ENCODE measurements at places on chromosomes 3 and 15.
A peak's percentile ranks its signal among the peaks of the same experiment; 100 is the strongest.

DNA sequence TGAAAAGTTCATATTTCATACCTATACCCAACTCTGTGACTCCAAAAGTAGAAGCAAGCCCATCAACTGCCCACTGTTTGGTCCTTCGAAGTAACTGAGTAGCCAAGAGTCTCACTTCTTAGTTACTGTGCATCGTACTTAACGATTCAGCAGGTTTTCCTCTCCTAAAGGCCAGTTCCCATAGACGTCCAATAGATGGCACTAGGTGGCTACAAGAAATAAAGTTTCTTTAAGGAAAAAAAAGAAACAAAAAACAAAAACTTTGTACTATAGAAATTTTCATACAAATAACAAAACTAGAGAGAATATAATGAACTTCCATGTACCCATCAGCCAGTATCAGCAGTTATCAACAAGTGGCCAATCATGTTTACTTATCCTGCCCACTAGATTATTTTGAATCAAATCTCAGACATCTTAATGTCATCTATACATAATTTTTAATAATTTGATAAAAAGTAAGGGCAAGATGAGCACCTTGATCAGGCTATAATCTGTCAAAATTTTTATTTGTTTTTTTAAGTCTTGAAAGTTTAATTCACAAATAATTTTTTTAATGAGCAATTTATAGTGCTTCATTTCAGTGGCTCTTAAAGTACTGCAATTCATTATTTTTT, 63.8 kb upstream of the ACP3 start:
- H3K36me3 ChIP-seq, result no peaks in the 10 kb centered on the region
- DNase-seq, result peak; percentile 87
- H3K4me3 ChIP-seq, result no peak overlapping the region
- H3K4me1 ChIP-seq, result no peaks in the 10 kb centered on the region
- H3K27me3 ChIP-seq, result no peaks in the 10 kb centered on the region
- no peak overlapping the region for H3K27ac ChIP-seq

- H3K4me1 ChIP-seq, result no peaks in the 10 kb centered on the region
- no peaks in the 10 kb centered on the region for H3K36me3 ChIP-seq
- no peak for DNase-seq
- no peak overlapping the region for H3K27ac ChIP-seq
These were observed 1.4 kb downstream of the CNTN3 start for GRCh38 chr3:74613060-74613459.

GRCh38 chr3:104977719-104978118, 389.0 kb upstream of the ALCAM start:
- H3K4me1 ChIP-seq, result no peaks in the 10 kb centered on the region
- H3K27ac ChIP-seq, result no peak overlapping the region
- H3K4me3 ChIP-seq, result no peak overlapping the region
- H3K36me3 ChIP-seq, result no peaks in the 10 kb centered on the region
- H3K27me3 ChIP-seq, result no peaks in the 10 kb centered on the region

GRCh38 chr3:123352134-123352554, 96.7 kb downstream of the ADCY5 start:
- no peaks in the 10 kb centered on the region for H3K4me1 ChIP-seq
- no peak overlapping the region for H3K4me3 ChIP-seq
- H3K27me3 ChIP-seq, result no peaks in the 10 kb centered on the region
- no peaks in the 10 kb centered on the region for H3K36me3 ChIP-seq
- H3K27ac ChIP-seq, result no peak overlapping the region

DNA sequence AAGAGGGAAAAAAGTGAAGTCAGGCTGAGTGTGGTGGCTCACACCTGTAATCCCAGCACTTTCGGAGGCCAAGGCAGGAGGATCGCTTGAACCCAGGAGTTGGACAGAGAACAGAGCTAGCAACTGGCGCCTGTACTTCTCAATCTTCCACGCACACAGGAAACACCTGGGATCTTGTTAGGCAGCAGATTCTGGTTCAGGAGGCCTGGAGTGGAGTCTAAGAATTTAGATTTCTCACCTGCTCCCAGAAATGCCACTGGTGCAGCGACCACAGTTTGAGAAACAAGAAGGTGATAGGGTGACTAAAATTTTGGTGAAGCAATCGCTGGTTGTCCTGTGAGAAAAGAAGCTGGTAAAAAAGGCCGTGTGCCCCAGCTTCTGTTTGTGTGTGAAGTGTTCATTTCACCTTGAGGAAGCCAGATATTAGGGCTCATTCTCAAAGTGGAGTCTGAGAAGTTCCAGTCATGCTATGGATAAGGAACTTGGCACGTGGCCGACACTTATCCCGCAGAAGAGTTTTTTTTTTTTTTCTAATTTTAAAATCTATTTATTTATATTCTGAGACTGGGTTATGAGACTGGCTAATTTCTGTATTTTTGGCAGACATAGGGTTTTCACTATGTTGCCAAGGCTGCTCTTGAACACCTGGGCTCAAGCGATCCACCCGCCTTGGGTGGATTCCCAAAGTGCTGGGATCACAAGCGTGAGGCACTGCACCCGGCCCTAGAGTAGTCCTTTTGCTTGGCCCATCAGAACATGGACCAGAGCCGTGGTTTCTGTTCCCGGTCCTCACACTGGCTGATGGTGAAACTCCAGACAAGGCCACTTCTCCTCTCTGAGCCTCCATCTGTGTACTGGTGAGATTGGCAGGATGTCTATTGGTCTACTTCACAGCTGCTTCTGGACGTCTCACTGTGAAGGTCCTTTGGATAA, 324.6 kb upstream of the PROK2 start:
- H3K27me3 ChIP-seq, result no peaks in the 10 kb centered on the region
- no peak overlapping the region for H3K4me3 ChIP-seq
- DNase-seq, result no peak
- no peaks in the 10 kb centered on the region for H3K4me1 ChIP-seq

DNA sequence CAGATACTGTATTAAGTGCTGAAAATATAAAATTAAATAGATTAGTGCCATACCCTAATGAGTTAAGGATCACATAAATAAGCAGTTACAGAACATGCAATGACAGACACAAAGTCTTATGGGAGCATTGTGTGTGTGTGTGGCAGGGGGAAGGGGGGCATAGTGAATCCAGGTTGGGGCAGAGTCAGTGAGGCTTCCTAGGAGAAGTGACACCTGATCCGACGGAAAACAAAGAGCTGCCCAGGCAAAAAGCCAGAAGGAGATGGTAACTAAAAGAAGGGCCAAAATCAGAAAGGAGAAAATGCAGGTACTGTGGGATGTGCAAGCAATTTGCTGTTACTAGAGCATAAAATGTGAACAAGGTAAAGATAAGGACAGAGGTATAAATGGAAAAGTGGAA, 80.1 kb upstream of the CHRM5 start:
- peak; percentile 38 for DNase-seq
- H3K4me1 ChIP-seq, result no peaks in the 10 kb centered on the region
- H3K27ac ChIP-seq, result no peak overlapping the region

DNA sequence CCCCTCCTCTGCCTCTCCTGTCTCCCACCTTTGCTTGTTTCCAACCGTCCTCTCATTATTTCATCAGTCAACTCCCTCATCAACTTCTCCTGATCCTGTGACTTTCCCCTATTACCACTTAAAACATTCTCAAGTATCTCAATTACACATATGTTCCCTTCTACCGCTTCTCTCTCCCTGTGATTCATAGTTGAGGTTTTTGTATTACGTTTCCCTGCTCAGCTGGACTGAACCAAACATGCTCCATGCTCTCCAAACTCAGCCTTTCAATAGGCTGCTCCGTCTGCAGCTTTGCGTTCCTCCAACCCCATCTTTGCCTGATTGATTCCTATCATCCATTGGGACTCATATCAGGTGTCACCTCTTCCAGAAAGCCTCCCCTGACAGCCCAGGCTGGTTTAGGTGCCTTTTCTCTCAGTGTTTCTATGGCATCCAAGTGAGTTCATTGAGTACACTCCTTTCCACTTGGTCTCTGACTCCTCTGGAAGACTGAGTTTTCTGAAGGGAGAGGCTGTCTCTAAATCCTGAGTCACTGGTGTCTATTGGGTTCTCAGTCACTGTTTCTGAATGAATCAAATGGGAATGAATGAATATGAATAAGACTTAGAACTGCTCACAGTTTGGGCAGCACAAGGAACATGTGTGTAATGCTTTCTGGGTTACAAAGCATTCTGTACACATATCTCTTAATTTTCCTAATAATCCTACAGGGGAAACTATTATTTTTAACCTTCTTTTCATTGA, 56.4 kb downstream of the PLD1 start:
- no peak for DNase-seq
- no peaks in the 10 kb centered on the region for H3K36me3 ChIP-seq
- H3K4me3 ChIP-seq, result no peak overlapping the region
- H3K27me3 ChIP-seq, result no peaks in the 10 kb centered on the region

- H3K4me3 ChIP-seq, result no peak overlapping the region
- no peaks in the 10 kb centered on the region for H3K27me3 ChIP-seq
- DNase-seq, result no peak
- H3K36me3 ChIP-seq, result no peaks in the 10 kb centered on the region
These were observed 2.2 kb downstream of the TAGLN3 start for GRCh38 chr3:112000966-112001365.

GRCh38 chr3:41350441-41350840, 151.1 kb downstream of the CTNNB1 start:
- H3K36me3 ChIP-seq, result no peaks in the 10 kb centered on the region
- no peaks in the 10 kb centered on the region for H3K27me3 ChIP-seq
- H3K4me3 ChIP-seq, result no peak overlapping the region
- DNase-seq, result no peak
- H3K4me1 ChIP-seq, result peaks cover 2% of the 10 kb centered on the region
- H3K27ac ChIP-seq, result no peak overlapping the region

- H3K4me1 ChIP-seq, result peaks cover 6% of the 10 kb centered on the region
- H3K4me3 ChIP-seq, result no peak overlapping the region
- no peaks in the 10 kb centered on the region for H3K36me3 ChIP-seq
- H3K27ac ChIP-seq, result no peak overlapping the region
These were observed 7.1 kb upstream of the SLC30A4 start for GRCh38 chr15:45529613-45530012.

- H3K4me1 ChIP-seq, result peaks cover 13% of the 10 kb centered on the region
- H3K4me3 ChIP-seq, result no peak overlapping the region
- DNase-seq, result no peak
- no peaks in the 10 kb centered on the region for H3K27me3 ChIP-seq
- peaks cover 7% of the 10 kb centered on the region for H3K36me3 ChIP-seq
- H3K27ac ChIP-seq, result no peak overlapping the region
These were observed 13.7 kb downstream of the SEMA3F start for GRCh38 chr3:50168791-50169190.
